Adrenal gland (tissue), 19 donors: ENCODE measurements at places on chromosomes 12 and 14. TPM values are rescaled to one million over a fixed set of nuclear protein-coding genes. Genes with fewer than 3 reads are reported as not detected.

DNA sequence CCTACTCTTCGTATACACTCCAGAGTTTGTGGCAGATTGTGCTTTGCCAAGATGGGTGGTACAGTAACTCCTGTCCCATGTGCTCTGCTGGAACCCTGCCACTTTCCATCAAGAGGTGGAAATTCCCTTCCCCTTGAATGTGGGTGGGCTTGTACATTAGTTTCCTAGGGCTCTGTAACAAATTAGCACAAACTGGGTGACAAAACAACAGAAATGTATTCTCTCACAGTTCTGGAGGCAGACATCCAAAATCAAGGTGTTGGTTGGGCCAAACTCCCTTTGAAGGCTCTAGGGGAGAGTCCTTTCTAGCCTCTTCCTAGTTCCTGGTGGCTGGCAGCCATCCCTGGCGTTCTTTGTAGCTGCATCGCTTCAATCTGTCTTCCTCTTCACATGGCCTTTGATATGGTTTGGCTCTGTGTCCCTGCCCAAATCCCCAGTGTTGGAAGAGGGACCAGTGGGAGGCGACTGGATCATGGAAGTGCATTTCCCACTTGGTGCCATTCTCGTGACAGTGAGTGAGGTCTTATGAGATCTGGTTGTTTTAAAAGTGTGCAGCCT lies 117.5 kb downstream of the VRK1 start:
- no peak for DNase-seq

GRCh38 chr12:65778258-65779090 lies 45.8 kb upstream of the HMGA2 start:
- DNase-seq = no peak

CCDC197 gene
- total RNA-seq = not detected

NPFF gene
- total RNA-seq = not detected

LRRC43 gene
- 3.2 TPM for total RNA-seq
